OCI-M1 (cell line): ENCODE measurements at places on chromosomes 12 and 14.

DNA sequence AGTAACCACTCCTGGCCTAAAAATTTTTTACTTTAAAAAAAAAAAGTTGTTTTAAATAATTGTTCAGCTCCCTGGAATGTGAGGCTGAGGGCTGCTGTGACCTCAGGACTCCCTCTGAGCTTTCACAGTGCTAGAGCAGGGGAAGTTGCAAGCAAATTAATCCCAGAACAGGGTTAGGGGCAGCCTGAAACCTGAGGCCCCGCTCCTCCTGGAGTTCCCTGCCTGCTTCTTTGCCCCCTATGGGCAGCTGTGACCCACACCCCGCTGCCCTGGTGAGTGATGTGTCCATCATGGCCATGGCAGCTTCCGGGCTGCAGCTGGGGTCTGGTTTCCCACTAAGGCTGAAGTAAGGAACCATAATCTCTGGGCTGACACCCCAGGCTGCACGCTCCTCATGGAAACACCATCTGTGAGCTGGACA lies 9.5 kb downstream of the RITA1 start:
- no peak for DNase-seq

GRCh38 chr12:32595251-32595650 lies 83.8 kb upstream of the DNM1L start:
- DNase-seq: no peak

- DNase-seq: no peak
These were observed 5.2 kb downstream of the FRS2 start for GRCh38 chr12:69475237-69475975.

DNA sequence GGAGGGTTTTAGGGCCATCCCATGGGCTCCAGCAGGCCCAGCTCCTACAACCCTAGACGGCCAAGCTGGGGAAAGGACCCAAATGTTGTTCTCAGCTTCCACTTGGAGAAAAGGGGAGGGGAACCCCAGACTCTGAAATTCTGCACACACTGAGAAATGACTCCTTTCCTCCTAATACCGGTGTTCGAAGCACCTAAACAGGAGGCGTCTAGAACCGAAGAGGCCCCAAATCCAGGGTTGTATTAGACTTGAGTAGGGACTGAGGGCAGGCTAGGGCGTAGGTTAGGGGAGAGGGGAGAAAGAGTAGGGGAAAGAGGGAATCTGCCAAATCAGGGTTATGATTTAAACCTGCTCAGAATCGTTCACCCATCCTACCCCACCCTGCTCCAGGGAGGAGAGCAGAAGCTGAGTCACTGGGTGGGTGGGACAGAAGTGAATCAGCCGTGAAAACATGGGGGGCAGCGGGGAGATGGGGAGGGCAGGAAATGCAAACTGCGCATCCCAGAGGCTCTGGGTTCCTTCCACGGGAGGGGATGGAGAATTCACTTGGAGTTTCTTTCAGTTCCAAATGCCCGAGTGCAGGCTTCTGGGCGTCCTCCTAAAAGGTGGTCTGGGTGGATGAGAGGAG lies 1.0 kb downstream of the IGFBP6 start:
- no peak for DNase-seq

DNA sequence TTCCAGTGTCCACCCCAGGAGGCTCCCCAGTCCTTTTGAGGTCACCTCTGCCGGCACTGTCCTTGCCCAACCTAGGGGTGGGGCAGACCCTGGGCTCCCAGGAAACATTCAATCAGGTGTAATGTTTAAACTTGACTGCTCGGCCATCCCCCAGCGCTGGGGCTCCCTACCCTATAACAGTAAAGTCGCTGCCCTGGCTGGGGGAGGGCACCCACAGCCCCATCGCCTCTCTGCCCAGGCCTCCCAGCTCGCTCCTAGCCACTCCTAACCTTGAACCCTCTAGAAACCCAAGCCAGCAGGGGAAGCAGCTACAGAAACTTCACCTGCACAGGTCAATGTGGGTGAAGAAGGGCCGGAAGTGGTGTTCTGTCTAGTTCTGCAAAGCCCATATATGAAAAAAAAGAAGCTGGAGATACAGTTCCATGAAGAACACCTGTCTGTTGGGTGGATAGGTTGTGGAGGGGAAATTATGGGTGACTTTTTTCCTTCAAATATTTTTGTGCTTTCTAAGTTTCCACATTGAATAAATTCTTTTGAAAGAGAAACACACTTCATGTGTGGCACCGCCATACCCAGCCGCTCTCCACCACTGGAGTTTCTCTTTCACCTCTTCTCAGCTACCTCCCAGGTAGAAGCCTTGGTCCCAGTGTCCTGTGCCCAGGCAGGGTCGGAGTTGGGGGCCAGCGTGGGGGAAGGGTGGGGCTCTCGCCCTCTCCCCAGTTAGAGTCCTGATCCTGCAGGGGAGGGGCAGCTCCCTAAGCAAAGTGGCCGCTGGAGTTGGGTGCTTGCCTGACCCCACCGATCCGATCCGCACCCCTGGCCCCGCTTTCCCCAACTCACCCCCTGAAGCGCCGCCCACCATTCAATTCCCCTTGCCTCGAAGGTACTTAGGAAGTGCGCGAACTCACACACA lies 1.1 kb downstream of the CLMN start:
- DNase-seq: no peak

DNA sequence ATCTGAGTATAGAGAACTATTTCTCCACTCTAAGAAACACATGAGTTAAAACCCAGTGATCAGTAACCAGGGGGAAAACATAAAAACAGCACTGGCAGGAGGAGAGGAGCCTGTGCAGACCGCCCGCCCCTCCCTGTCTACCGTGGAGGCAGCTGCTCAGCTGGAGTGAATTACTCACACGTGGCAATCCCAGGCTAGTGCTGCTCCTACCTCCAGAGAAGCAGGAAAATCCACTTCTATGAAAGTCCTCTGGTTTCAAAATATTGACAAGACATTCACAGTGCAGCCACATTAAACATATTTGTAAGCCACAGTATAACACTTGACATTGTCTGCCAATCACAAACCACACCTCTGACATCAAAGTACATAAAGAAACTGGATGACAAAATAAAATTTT lies 16.7 kb downstream of the TMEM132D start:
- DNase-seq: no peak

DNA sequence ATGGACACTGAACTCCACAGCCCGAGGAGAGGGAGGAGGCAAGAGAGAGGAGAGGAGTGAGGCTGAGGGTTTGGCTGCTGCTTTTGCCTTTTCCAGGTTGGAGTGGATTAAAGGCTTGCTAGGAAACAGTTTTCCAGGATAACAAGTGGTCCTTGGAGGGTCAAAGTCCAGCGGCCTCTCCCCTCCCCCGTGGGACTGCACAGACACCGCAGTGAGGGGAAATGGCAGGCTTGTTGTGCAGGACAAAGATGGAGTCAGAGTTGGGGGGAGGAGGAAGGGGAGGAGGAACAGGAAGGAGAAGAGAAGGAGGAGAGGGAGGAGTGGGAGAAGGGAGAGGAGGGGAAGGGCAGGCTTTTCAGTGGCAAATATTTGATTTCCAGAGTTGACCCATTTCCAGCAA lies 245.5 kb downstream of the RBM19 start:
- DNase-seq: no peak

DNA sequence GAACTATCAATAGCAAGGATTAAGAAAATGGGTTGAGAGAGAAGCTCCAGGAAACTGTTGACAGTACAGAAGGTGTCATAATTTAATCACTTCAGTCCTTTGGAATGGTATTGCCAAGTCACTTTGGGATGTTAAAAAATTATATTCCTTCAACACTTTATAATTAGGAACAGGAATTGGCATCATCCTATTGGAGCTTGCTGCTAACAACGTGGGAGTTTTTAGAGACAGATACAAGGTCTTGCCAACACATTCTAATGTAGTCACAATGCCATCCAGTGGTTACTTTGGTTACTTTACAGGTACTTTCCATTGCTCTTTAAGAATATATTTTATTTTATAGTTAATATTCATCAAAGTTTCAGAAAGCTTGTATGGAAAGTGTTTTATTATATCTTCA lies 310.1 kb downstream of the SYT1 start:
- peak; percentile 56 for DNase-seq

- no peak for DNase-seq
These were observed 1.5 kb downstream of the LUM start for GRCh38 chr12:91109581-91110310.

- no peak for DNase-seq
These were observed 26.5 kb downstream of the CD9 start for GRCh38 chr12:6226679-6227051.

DNA sequence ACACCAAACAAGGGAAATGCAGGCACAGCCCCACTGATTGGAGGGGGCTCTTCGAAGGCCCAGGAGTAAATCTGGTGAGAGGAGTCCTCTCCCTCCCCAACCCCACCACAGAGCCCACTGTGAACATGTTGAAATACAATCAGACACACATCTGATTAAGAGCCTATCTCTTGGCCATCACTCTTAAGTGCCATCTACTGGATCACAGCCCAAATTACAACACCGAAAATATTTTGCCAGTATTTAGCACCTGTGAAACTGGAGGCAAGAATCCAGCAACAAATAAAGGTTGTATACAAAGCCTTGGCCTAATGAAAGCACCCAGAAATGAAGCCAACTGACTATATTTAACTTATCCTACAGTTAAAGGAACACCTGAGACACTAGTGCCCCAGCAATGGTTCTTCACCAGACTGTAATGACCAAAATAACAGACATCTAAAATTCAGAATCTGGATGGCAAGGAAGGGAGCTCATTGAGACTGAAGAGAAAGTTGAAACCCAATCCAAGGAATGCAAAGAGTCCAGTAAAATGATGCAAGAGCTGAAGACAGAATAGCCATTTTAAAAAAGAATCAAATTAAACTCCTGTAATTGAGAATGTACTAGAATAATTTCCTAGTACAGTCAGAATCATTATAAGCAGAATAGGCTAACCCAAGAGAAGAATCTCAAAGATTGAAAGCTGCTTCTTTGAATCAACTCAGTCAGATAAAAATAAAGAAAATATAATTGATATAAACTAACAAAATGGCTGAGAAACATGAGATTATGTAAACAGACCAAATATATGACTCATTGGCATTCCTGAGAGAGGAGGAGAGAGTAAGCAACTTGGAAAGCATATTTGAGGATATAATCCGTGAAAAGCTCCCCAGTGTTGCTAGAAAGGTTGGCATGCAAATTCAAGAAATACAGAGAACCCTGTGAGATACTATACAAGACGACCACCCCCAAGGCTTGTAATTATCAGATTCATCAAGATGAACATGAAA lies 1117.0 kb downstream of the FLRT2 start:
- DNase-seq: peak; percentile 47

DNA sequence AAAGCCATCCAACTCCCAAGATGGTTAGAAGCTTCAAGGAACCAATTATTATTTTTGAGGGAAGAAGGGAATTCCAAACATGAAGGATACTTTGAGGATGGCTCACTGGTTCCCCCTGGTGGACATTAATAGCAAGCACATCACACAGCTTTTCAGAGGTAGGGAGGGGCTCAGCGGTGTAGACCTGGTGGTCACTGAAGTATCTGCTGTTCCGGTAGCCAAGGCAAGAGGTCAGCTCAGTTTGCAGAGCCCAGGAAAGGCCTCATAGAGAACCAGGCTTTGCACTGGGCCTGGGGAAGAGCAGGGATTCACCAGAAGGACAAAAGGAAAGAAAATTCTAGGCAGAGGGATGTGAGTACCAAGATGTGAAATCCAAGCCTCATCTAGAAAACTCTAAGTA lies 118.7 kb downstream of the KSR2 start:
- peak; percentile 25 for DNase-seq

- no peak for DNase-seq
These were observed 158.6 kb upstream of the CCND2 start for GRCh38 chr12:4114986-4115385.

DNA sequence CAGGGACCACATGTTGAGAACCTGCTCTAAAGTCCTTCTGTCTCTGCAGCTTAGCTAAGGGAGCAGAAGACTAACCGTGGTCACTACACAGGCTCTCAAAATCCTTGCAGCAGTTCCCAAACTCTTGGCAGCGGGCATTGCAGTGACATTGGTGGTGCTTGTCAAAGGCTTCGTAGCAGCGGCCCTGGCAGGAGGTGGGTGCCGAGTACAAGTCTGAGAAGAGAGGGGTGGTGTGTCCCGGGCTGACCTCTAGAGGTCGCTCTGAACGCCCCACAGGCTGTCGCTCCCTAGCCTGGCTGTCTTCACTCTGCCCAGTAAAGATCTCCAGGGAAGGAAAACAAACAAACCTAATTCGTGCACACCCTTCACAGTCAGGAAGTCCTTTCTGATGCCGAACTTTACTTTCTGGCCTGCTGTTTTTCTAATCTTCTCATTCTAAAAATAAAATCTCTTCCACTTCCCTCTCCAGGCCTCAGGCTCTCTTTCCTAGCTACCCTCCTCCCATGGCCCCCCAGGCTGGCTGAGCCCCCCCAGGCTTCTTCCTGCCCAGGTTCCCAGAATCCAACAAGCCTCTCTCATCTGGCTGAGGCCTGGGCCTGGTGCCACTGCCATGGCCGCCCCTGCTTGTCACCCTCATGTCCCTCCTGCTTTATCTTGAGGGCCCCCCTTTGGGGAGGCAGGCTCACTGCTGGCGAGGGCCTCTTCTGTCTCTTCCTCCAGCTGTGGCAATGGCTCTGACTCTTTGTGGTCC lies 7.7 kb downstream of the ENDOU start:
- peak; percentile 83 for DNase-seq

GRCh38 chr12:131088701-131089530 lies 135.2 kb downstream of the ADGRD1 start:
- no peak for DNase-seq
